IPS-NIHi11 (cell line): ENCODE measurements at places on chromosomes 2 and 18.

DNA sequence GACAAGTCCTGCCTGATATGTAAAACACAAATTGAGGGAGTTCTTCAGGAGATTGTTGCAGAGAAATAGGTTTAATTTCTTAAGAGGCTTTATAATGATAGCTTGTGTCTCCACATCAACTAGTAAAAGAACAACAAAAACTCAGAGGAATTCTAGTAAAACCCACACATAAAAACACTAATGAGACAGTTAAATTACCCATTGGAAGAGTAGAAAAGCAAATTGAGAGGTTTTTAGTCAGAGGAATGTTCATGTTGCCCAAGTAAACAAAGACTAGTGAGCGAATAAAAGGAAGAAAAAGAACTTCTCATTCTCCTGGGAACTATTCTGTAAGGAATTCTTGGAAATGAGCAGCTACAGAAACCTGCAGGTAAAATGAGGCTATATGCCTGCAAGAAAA lies 330.6 kb downstream of the STK39 start:
- no peak for DNase-seq

DNA sequence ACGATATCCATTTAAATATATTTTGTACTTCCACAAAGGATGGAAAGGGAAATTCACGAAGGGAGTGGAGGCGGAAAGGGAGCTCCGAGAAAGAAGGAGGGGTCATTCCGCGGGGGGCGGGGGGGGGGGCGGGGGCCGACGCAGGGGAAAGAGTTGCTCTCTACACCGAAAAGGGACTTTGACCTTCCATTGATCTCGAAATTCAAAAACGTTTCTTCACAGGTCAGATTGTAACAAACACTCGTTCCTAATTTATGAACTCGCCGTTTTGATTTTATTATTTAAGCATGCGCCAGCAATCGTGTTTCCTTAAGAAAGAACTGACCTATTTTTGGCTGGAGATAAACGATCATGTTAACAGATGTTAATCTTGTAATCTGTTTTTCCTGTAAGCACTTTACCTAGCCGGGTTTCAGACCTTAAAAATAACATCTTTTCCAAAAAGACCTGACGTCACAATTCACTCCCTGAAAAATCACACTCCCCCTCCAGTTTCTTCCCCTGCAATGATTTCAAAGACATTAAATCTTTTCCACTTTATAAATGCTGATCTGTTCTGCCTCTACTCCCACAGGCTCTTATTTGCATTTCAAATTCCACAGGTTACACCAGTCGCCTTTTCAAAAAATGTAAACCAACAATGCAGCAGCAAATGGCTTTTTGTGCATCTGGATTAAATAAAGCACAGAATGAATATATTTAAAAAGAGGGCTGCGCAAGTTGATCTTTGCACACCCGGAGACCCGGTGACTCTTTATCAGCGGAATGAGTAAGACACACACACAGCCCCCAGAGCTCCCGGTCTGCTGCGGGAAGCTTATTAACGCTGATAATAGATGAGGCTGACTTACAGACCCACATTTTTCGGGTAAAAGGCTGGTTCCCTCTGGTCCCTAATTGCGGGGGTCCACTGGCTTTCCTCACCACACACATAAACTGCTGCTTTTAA lies 1.6 kb downstream of the ZNF516 start:
- DNase-seq = no peak

DNA sequence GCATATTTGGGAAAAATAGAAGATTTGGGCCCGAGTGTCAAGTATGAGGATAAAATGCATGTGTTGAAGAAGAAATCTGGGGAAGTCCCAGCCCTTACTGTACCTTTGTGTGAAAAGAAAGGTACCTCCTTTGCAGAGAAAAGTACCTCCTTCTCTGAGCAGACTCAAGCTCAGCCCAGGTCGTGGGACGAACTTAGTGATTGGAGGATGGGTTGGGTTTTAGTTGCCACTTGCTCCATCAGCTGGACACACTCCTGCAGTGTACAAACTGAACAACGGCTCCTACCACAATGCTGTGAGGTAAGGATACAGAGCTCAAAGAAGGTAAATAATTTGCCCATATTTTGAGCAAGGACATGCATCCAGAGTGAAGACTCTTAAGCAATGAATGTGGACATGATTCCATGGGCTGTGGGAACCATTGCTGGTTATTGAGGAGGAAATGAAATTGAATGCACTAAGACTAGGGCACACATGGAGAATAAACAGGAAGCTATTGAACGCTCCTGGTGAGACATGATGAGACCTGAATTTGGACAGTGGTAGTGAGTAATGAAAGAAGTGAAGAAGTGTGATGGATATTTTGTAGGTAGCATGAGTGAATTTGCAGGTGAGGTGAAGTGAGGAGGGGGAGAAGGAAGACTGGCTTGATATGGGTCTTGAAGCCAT lies 49.8 kb upstream of the IL1RL1 start:
- no peak for DNase-seq

GRCh38 chr18:70261141-70261788 lies 27.6 kb upstream of the SOCS6 start:
- no peak for DNase-seq

GRCh38 chr2:150679456-150680120 lies 192.1 kb upstream of the RND3 start:
- DNase-seq = no peak

DNA sequence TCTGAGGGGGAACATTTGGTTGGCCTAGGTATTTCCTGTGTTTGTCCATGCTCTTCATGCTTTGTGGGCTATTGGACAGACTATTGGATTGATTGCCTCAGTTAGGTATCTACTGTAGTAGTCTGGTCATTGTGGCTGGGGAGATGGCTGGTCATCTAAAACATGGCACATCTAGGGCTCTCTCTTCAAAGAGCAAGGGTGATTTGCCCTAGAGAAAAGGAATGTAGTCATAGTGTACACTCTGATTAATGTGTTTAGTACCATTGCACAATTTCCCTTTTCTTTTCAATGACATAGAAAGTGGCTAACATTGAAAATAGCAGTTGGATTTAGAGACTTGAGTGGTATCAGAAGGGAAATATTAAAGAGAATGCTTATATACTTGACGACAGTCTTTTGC lies 114.3 kb downstream of the LCLAT1 start:
- no peak for DNase-seq

DNA sequence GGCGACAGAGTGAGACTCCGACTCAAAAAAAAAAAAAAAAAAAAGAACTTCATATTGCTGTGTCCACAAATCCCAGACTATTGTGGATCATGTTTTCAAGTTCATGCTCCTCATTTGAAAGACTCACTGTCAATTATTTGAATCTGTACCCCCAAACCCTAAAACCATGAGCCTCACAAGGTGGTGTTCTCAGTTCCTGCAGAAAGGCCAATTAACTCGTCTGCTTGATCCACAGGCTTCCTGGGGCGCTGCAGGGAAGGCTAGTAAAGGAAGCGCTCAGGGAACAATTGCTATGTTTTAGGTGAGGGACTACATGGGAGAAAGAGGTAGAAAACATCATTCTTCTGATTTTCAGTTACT lies 396.8 kb upstream of the NETO1 start:
- peak; percentile 28 for DNase-seq

- no peak for DNase-seq
Measured at GRCh38 chr18:31679133-31679742, 5.1 kb downstream of the B4GALT6 start.

DNA sequence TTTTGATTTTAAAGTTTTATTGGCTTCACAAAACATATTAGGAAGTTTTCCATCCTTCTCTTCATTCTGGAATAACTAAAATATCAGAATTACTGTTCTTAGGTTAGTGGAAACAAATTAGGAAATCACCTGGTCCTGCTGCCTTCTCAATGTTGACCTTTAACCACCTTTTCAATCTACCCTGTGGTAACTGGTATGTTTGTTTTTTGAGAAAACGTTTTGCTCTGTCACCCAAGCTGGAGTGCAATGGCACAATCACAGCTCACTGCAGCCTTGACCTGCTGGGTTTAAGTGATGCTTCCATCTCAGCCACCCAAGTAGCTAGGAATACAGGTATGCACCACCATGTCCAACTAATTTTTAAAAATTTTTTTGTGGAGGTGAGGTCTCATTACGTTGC lies 28.4 kb downstream of the ACYP2 start:
- DNase-seq = no peak

GRCh38 chr18:28175150-28175929 lies 1.6 kb downstream of the CDH2 start:
- DNase-seq = peak; percentile 48

DNA sequence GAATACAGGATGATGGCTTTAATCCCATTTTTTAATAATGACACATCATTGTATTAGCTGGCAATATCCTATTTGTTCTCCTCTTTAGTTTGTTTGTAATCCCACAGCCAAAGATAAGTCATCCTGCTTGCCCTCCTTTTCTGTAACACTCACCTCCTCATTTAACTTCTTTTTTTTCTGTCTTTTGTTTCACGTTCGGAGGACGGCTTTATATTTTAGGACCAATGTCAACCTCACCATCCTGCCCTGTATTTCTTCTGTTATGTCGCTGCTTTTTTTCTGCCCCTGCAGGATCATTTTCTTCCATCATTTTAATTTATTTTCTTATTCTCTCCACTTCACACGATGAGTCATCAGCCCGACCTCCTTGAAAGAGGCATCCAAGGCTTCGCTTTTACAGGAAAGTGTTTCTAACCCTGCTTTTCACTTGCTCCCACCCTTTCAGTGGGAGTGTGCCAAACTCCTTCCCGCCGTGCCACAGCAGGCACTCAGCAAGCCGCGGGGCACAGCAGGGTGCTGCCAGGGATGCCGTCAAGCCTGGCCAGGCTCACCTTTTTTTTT lies 11.4 kb downstream of the RAB31 start:
- DNase-seq = no peak

DNA sequence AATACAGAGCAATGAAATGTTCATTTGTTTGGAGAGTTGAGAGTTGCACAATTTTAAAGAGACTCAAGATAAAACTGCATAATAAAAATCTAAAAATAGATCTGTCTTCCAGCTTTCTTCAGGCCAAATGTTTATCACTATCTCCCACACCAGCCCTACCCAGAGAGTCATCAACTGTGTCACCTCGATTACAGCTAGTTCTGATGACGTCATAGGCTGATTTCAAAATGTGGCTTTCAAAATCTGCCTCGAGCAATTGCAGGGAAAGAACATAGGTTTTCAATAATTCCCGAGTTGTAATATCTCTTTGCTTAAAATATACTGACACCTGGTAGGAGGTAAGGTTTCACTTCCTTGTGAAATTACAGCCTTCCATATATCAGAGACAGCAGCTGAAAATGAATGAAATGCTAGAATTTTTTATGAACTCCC lies 677.6 kb upstream of the ID2 start:
- no peak for DNase-seq

DNA sequence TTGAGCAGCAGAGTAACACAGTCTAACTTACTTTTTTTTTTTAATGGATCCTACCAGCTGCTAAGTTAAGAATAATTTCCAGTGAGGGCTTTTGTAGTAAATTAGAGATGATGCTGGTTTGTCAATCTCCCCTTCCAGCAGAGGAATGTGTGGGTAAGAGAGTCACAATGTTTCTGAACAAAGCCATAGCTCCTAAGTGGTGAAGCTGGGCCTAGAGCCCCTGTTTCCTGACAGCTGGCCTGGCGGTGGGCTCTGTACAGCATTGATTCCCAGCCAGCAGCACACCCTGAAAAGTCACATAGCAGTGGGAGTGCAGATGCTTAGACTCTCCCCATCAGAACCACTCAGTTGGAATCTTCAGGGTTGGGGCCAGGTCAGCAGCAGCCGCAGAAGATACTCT lies 24.4 kb downstream of the CAPG start:
- no peak for DNase-seq

DNA sequence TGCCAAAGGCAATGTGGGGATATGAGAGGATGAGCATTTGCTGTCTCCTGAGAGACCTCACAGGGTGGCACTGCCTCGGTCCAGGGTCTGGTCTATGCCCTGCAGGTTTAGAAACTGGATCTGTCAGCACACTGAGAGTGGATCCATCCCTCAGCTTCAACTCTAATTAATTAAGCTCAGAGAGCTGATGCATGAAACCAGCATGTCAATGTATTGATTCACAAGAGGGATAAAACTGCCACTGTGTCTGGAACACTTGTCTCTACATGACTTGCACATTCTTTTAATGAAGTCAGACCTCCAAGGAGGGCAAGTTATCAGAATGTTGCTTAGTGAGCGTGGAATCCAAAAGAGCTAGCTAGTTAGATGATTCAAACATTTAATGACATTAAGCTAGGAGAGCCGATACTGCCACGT lies 22.5 kb upstream of the POLE4 start:
- no peak for DNase-seq

GRCh38 chr2:61632276-61633169 lies 94.4 kb upstream of the XPO1 start:
- DNase-seq = no peak

GRCh38 chr2:205079173-205079572 lies 533.9 kb downstream of the PARD3B start:
- no peak for DNase-seq

DNA sequence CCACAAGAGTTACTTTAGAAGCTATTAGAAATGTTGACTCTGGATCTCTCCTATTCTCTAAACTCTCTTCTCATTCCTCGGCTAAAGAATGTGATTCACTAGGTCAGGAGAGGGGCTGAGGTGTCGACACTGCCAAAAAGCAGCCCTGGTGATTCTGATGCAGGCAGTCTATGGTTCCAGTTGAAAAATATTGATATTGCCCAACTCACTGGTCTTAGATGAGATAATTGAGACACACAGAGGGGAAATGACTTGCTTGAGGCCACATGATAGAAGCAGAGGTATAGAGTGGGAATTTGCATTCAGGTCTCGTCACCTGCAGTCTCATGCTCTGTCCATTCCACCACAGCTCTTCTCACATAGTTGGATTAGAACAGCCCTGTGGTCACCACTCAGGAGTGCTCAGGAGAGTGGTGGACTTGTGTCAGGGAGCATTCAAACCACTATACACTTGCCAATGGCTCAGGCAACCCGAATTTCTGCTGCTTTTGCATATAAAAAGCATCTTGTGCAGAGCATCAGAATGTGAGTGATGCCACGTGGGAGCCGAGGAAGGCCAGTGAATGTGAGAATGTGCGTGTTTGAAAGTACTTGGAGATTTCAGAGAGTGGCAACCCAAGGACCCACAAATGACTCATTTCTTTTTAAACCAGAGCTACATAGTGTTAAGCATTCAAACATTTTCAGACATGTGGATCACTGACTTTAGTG lies 65.1 kb upstream of the CTLA4 start:
- DNase-seq = no peak

- DNase-seq = no peak
Measured at GRCh38 chr2:170177950-170178781, at the start of gene MYO3B. MYO3B (plus strand) TSS chr2:170178147; CDS start chr2:170178288, 141 bp downstream.

- DNase-seq = no peak
Measured at GRCh38 chr2:192119536-192119935, 75.2 kb downstream of the TMEFF2 start.

- DNase-seq = no peak
Measured at GRCh38 chr18:77035380-77036187, 97.0 kb downstream of the MBP start.
